ENCODE measurements at places on chromosomes 5 and 9.

GRCh38 chr9:96680812-96681499, 25.8 kb upstream of the PRXL2C start:
- no peak for DNase-seq

DNA sequence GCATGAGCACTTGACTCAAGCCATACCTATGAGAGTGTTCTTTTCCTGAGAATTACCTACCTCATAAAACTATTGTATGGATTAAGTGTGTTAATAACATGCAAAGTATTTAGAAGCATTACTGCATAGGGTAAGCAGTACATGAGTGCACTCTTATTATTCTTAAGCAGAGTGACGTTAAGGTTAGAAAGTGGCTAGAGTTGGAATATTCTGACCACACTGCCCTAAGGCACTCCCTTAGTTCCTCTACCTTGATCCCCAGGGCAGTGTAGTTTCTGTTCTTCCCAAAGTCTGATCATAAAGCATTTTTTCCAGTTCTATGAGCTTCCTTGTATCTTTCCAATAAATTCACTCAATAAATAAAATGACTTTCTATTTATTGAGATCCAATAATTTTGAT, 189.2 kb downstream of the PCSK1 start:
- no peak for DNase-seq

GRCh38 chr9:136367296-136368145, 4.0 kb upstream of the DNLZ start:
- no peak for DNase-seq

DNA sequence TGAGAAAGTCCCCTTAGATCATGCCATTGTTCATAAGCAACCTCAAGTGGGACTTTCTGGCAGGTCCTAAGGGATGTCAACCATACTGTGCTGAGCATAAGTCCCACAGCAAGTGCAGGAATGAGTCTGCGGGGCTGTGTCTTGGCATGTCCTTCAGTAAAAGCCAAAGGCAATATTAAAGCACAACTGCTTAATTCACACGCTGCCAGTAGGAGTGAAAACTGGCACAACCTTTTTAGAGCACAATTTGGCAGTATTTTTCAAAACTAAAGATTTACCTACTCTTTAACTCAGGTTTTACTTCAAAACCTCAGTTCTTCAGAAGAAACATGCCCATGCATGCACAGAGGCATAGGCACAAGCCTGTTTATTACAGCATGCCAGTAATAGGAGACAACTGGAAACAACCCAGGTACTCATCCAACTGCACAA, 24.4 kb upstream of the SMAD5 start:
- DNase-seq = no peak

DNA sequence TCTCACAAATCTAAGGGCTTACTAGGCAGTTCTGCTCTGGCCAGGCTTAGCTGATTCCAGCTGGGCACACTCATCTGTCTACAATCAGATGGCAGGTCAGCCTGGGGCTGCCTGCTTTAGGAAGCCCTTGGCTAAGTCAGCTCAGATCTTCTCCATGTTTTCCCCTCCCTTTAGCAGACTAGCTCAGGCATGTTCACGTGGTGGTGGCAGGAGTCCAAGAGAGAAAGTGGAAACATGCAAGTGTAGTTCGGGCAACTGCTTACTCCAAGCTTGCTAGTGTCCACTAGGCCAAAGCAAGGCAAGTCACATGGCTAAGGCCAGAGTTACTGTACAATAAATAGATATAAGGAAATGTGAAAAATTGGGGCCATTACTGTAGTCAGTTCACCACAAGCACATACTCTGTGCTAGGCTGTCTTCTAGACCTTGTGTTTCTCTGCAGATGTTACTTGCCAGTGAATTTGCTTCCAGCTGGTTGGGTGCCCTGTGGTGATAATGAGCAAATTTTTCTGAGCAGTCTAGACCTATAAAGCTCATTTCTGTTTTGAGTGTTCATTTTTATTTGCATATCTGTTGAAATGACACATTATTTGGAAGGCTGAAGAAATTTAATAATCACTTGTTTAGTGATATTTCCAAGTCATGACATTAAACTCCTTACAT, 38.3 kb downstream of the RECK start:
- DNase-seq = no peak

DNA sequence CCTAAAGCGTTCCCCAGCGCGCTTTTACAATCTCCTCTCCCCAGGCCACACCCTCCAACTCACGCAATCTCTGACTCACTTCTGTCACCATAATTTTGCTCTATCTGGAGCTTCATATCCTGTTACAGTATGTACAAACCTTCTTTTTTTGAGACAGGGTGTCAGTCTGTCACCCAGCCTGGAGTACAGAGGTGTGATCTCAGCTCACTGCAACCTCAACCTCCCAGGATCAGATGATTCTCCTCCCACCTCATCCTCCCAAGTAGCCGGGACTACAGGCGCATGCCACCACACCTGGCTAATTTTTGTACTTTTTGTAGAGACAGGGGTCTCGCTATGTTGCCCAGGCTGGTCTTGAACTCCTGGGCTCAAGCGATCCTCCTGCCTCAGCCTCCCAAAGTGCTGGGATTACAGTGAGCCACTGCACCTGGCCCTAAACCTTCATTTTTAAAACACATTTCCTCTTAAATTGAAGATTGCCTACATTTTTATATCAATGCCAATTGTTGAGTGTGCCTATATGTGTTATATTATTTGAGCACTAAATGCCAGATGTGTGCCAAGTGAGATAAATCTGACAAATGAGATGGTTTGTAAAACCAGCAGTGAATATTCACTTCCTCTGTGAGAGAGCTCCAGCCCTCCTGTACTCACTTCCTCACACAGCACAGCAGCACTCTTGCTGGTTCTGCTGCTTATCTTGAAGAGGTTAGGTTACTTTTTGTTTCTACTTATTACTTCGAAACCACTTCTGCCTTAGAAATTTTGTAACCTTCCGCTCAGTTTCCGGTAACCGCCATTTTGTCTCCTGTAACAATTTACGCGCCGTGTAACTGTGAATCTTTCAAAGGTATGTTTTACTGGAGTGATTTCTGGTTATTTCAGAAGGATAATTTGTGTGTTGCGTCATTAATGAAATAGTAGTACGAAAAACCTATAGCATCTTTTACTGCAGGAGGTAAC, 57.9 kb downstream of the DOCK8 start:
- DNase-seq = no peak

DNA sequence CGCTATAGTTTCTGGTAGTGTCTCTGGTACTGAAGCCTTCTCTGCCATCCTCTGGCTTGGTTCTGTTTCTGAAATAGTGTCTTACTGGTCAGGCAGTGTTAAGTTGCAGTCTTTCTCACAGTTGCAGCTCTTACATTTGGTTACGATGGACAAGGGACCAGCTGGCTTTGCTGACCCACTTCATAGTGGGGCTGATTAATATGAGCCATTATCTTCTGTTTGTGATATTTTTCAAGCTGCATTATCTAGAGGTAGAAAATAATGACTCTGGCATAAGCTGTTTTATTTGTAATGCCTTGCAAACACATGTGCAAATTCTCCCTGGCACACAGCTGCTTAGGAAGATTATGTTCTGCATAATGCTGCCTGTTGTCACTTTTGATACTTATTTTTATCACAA, 199.1 kb downstream of the KDM4C start:
- no peak for DNase-seq

- DNase-seq = no peak
Observed at GRCh38 chr5:172647352-172648012, 6.4 kb downstream of the NEURL1B start.

GRCh38 chr9:107306308-107306707, 23.2 kb downstream of the RAD23B start:
- DNase-seq = no peak

DNA sequence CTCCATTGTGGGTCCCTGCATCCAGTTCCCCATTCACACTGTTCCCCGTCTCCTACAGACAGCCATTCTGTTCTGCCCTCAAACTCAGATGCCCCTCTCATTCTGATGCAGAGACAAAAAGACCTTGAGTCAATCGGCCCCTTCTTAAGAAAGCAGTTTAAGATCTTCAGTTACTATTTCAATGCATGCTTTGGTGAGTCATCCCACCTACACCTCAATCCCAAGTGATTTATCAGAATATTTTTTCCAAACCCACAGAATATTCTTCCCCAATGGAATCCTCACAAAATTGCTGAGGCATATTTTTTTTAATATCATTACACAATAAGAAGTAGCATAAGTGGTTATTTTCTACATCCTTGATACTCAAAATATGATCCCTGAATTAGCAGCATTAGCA, 92.4 kb upstream of the SLC1A1 start:
- DNase-seq = no peak

DNA sequence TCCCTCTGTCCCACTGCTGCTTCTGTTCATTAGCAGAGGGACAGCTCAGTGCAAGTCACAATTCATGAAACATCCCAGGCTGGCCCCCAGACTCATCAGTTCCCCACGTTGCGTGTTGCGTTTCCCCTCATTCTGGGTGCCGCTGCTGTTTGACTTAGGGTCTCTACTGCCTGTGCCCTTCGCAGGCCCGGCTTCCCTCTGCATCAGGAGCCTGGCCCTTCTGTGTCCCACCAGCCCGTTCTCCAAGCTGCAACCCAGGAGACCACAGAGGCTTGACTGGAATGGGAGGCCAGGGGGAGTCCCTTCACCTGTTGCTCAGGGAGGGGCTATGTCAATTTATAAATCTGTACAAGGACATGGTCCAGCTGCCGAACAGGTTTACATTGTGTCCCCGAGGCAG, 53.9 kb upstream of the SUSD3 start:
- no peak for DNase-seq

DNA sequence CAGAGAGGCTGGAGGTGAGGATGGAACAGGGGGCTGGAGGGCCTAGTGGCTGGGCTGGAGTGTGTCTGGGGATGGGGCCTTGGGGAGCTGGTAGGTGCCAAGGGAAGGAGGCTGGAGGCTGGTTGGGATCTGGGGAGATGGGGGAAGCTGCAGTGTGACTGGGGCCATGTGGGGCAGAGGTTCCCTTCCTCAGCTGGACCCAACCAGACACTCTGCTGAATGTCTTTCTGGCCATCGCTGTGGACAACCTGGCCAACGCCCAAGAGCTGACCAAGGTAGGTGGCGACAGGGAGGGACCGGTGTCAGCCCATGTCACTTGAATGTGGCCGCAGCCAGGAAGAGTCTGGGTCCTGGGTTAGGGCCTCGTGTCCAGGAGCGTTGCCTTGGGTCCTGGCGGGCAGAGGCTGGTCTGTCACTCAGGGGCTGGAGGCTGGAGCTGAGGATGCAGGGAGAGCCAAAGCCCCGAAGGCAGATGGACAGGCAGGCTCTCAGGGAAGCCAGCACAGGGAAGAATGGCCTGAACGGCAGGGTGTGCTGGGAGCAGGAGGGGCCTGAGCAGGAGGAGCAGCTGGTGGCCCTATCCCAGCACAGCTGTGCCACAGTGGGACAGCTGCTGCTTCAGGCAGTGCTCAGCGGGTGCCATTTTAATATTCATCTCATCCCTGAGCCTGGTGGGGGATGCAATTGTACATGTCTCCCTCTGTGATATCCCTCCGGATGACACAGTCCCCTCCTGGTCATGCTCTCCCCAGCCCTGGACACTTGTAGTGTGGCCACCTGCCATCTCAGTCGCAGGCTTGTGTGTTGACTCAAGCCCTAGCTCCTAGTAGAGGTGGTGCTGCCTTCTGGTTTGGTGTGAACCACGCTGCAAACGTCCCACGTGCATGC, 132.5 kb downstream of the CACNA1B start:
- DNase-seq = no peak

- no peak for DNase-seq
Observed at GRCh38 chr9:20593537-20593936, 28.8 kb downstream of the MLLT3 start.

GRCh38 chr5:32342656-32343055, 29.9 kb upstream of the MTMR12 start:
- no peak for DNase-seq

DNA sequence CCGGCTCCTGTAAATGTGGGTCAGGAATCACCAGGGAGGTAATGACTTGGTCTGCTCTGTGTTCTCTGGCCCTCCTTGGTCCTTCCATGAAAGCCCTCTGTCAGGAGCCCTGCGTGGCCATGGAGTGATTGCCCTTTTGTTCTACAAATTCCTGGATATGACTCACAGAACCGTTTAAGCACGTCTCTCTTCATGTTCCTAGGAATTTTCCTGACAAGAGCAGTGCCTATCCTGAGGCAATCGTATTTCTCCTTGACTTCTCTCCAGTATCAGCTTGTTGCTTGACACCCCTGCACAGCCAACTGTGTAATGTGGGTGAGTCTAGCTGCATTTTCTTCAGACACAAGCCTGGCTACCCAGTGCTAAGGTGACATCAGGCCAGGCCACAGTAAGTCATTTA, 274.3 kb upstream of the ZNF462 start:
- DNase-seq = no peak

GRCh38 chr5:176180339-176180738, 57.9 kb upstream of the SIMC1 start:
- no peak for DNase-seq

GRCh38 chr9:125375820-125376219, 114.2 kb downstream of the GAPVD1 start:
- no peak for DNase-seq

DNA sequence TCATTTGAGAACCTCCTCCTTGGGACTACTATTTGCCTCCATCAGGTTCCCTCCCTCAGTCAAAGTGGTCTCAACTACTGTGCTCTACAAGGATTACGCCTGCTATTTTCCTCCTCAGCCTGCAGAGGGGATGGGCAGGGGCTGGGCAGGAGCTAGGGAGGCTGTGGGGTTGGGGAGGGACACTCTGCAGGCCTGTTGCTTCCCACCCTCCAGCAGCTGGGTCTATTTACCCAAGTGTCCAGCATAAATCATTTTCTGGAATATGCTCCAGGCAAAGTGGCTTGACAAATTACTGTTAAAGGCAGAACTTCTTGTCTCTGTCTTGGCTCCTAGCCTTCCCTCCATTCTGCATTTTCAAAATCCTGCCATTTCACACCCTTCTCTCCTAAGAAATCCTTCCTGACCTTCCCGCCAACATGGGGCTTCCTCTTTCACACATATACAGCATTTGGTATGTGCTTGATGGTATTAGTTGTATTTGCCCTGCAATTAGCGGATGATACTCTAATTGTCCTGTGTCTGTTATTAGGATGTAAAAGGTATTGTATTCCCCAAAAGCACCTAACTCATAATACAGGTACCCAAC, 106.7 kb downstream of the EFNA5 start:
- no peak for DNase-seq

GRCh38 chr5:41656597-41656996, 146.2 kb upstream of the PLCXD3 start:
- DNase-seq = no peak

- no peak for DNase-seq
Observed at GRCh38 chr9:126219648-126220063, 107.0 kb upstream of the MVB12B start.

GRCh38 chr5:35046774-35047173, 975 bp downstream of the AGXT2 start:
- DNase-seq = no peak

DNA sequence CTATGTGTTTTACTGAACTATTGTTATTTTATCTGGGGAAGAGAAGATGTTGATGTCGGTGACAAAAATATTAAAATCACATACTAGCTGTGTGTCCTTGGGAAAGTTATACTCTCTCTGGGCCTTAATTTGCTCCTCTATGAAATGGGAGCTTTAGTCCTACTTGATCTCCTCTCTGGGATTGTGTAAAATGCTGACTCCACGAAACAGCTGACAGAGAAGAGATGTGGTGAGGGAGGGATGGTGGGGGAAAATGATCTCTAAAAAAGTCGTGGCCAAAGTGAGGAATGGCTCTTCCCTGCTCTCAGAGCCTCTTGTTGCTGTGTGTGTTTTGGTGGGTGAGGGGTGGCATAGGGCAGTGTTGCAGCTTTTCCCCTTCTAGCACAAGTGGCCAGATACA, 173.7 kb downstream of the MELK start:
- no peak for DNase-seq

- no peak for DNase-seq
Observed at GRCh38 chr9:133864011-133864410, 125.9 kb upstream of the SARDH start.
